CD4-positive, alpha-beta T cell treated with Interleukin-6 at 100 ng/mL for 8 hours (primary cell): ENCODE measurements at places on chromosomes 3 and 15.

GRCh38 chr15:57637846-57638245, 46.1 kb downstream of the MYZAP start:
- no peak for DNase-seq

GRCh38 chr15:33982516-33982915, 14.2 kb downstream of the CHRM5 start:
- DNase-seq: no peak

GRCh38 chr3:25768851-25769250, 14.4 kb downstream of the NGLY1 start:
- no peak for DNase-seq

- DNase-seq: no peak
Measured at GRCh38 chr15:33309602-33310276, 1.0 kb upstream of the RYR3 start.

GRCh38 chr3:23565041-23565775, 240.5 kb upstream of the UBE2E1 start:
- DNase-seq: no peak

DNA sequence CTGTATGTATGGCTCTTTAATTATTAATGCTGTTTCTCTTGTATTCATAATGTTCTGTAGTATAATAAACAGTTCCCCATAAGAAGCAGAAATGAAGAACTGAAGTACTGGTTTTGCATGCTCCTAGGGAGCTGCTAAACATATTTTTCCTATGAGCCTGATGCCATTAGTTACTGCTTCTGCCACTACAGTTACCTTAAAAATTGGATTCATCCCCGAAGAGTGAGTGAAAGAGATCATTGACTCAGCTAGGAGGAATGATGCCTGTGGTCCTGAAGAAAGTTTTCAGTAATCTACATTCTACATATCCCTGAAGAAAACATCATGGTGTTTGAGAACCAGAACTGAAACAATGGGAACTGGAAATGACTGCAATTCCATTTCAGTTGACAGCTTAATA, 37.1 kb upstream of the ST3GAL6 start:
- DNase-seq: no peak

- no peak for DNase-seq
Measured at GRCh38 chr3:23840521-23840920, 34.8 kb downstream of the UBE2E1 start.

DNA sequence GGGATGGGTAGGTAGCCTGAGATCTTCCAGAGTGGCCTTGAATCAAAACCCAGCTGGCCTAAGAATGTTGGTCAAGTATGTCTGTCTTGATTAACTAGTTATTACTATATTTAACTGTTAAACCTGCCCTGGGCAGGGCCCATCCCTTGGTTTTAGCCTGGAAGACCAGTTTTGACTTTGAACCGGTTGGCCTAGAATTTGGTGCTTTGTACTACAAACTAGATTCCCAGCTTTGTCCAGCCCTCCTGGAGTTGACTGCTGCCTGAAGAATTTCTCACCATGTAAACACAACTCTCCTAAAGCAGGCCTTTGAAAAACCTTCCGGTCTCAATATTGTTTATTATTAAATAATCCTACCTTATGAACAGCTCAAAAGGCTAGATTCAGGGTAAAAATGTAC, 16.0 kb downstream of the C15orf62 start:
- no peak for DNase-seq

DNA sequence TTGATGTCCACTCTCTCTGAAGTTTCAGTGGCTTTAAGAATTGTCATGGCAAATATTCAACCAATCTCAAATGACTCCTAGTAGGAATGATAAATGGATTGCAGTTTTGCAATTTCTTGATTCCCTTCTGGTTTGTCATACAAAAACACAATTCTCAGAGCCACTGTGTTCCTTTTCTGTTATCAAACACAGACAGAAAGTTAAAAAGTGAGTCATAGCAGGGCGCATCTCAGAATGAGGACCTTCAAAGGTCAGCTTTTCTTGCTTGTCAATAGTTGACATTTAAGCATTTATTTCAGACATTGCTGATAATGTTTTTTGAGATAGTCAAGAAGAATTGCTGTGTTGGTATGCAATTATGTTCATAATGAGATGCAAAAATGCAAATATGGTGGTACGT, 405.9 kb downstream of the NR2F2 start:
- no peak for DNase-seq

DNA sequence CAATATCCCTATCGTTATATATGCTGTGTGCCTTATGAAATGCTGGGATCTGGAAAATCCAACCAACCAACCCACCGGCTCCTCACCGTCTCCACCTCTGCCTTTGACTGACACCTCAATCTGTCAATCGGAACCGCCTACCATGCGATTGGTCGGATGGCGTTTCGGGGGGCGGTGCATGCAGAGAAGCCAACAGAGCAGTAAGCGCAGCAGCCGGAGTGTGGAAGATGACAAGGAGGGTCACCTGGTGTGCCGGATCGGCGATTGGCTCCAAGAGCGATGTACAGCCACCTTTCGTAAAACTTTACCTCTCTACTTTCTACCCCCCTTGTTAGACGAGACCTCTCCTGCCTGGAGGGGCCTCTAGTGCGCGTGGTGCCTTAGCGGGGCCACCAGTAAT, 6.3 kb downstream of the CLK3 start:
- DNase-seq: no peak

GRCh38 chr15:86362555-86362954, 282.9 kb downstream of the AGBL1 start:
- DNase-seq: no peak

GRCh38 chr3:119831941-119832371, 50.1 kb downstream of the NR1I2 start:
- DNase-seq: no peak

DNA sequence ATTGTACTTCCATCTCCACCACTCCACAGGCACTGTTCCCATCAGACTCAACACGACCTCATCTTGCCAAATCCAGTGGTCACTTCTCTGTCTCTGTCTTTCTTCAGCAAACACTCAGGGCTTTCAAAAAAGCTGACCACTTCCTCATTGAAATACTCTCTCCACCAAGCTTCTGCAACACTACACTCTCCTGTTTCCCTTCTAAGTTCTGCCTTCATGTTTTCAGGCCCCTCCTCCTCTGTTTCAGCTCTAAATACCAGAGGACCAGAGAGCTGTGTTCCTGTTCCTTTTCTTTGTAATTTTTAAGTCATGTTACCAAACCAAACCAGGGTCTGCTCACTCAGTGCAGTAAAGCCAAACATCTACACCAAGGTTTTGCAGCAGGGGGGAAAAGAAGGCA, 33.8 kb upstream of the ACP3 start:
- no peak for DNase-seq
